ENCODE measurements at places on chromosomes 4 and X. TPM values are rescaled to one million over a fixed set of nuclear protein-coding genes. Genes with fewer than 3 reads are reported as not detected.

CABS1 gene
- not detected for total RNA-seq

MXRA5 gene
- 5.9 TPM for total RNA-seq

IBSP gene
- not detected for total RNA-seq

DNA sequence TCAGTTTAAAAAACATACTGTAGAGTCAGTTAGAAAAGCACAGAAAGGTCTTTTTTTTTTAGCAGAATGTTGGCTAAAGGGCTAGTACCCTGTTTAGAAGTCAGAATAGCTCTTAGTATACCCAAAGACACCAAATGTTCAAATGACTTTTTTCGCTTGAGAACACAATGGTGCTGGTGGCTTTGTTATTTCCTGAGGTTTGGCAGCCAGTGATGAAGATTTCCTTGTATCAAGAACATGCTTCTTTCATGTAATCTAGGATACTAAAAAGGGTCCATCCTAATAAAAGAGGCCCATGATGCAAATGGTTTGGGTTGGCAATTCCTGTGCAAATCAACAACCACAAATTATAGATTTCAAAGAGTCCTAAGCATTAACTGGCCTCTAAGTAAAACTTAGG, 21.1 kb upstream of the CD40LG start:
- no peak for DNase-seq

GRCh38 chrX:152637649-152638442, at the start of gene GABRQ:
Gene GABRQ, plus strand, starts transcription at chrX:152637895. Its CDS starts 308 bp downstream, at chrX:152638203.
- no peak for DNase-seq

DNA sequence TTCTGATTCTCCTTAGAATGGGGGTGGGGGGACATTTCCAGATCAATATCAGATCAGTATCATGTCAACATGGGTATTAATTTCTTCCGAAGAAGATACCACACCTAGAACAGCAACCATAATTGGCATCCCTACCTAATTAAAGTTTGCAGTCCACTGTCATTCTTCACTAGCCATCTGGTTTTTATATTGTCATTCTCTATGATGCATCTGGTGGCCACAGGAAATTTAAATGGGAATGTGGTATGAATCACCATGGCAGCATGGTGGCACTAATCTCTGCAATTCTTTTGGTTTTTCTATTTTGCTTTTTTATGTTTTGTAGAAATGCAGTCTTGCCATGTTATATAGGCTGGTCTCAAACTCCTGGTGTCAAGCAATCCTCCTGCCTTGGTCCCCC, 16.6 kb upstream of the UBE2D3 start:
- DNase-seq, result no peak

- DNase-seq, result no peak
These were observed 285.1 kb upstream of the FMR1 start for GRCh38 chrX:147626605-147627004.

GRCh38 chr4:121462660-121463261, 81.9 kb upstream of the QRFPR start:
- peak; percentile 31 for DNase-seq

All from lower leg skin (tissue), 4 donors.